Activated CD4-positive, alpha-beta T cell treated with anti-CD3 and anti-CD28 coated beads, Interleukin-2, amount 50 U/mL, for 24 hours (primary cell): ENCODE measurements at places on chromosomes 12 and 14.

DNA sequence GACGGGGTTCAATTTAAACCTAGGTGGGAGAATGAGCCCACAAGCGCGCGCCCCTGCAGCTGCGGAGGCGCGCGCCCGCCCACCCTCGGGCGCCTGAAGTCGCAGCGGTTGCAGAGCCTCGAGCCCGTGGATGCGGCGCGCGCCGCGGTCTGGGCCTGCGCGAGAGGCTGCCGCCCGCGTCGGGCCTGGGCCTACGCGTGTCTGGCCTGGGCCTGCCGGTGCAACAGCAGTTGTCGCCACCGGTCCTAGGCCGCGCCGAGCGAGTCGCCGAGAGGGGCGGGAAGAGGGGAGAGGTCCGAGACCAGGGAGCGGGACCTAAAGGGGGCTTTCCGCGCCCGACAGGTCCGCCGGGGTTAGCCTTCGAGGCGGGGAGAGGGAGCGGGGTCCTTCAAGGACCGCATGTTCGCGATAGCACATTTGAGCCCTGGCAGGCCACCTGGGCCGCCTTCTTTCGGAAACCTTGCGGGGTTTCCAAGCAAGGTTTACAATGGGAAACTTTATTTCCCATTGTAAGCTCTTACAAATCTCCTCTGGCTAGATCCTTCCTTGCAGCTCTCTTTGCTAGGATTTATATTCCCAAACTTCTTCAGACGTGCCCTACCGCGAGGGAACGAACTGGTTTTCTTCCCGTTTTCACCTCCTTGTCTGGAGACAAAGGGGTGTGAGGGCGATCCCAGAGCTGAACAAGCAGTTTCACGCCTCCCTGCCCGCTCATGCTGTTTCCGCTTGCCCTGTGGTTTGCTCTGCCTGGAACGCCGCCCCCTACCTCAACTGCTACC is 6.8 kb downstream of the SIX6 start:
- no peak for DNase-seq

- DNase-seq: no peak
These were observed 66.6 kb downstream of the MON2 start for GRCh38 chr12:62533087-62533754.

DNA sequence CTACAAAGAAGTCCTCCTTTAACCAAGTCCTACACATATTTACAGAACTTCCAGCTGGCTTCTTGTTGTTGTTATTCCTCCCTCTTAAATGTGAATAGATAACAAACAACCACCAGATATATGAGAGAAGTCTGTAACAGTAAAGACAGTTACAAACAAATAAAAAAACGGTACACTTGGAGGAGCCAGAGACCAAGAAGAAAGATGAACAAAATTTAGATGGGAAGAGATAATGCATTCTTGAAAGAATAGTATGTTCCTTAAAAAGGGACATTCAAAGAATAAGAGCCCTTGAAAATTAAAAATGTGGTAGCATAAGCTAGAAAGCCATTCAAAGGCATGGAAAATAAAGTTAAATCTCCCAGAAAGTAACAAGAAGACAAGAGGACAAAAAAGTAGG is 25.9 kb downstream of the SLCO1A2 start:
- DNase-seq: no peak

DNA sequence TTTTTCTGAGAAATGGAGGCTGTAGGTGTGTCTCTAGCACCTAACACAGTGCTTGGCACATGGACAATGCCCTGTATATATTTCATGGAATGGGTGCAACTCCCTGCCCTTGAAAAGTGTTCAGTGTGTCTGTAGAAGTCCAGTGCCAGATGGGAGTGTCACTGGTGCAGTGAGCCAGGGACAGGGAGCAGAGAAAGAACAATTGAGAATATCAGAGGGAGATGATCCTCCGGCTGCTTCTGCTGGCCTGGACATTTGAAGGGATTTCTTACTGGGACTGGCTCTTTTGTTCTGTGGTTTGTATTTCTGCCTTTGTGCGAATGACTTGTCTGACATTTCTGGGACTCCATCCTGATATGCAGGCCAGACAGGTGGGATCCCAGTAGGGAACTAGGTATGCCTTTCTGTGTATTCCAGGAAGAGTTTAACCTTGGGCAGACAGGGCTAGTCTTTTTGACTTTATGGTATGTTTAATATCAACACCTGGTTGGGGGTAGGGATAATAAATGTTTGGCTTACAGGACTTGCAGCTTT is 328.0 kb downstream of the NRXN3 start:
- DNase-seq: no peak

GRCh38 chr12:39505023-39505422 is 62.1 kb upstream of the KIF21A start:
- no peak for DNase-seq

- no peak for DNase-seq
These were observed 7.9 kb upstream of the C1RL start for GRCh38 chr12:7116916-7117315.

GRCh38 chr12:105538880-105539279 is 208.4 kb downstream of the C12orf75 start:
- DNase-seq: no peak

DNA sequence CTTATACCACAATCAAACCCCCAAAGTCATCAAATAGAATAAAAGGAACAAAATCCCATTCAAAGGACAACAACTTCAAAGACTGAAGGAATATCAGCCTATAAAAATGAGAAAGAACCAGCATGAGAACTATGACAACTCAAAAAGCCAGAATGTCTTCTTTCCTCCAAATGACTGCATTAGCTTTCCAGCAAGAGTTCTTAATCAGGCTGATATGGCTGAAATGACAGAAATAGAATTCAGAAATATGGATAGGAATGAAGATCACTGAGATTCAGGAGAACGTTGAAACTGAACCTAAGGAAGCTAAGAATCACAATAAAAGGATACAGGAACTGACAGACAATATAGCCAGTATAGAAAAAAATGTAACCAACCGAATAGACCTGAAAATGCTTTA is 109.5 kb downstream of the SINHCAF start:
- no peak for DNase-seq

DNA sequence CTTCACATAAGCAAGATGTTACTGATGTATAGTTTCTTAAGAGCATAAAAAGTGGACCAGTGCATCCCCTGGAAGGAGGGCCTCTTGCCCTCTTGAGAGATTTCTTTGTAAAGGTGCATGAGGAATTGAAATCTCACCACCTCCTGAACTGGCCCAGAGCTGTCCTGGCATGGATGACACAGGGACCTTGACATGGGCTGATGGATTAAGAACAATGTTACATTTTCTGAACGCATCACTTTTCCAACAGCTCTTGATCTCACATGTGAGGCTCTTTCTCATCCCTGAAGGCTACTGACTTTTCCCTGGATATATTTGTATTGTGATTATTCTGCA is 360.4 kb downstream of the RGS6 start:
- DNase-seq: no peak

DNA sequence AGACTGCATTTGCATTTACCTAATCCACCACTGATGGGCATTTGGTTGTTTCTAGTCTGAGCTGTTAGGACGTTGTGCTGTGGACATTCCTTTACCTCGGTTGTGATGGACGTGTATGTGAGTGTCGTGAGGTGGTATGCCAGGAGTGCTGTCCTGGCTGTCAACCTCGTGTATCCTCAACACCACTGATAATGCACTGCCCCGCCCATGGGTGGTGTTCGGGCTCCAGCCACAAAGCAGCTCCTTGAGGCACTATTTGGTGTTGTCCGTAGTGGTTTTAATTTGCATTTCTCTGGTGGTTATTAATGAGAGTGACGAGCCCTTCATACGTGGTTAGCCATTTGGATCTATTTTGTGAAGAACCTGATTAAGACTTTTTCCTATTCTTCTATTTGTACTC is 87.6 kb downstream of the PPP2R5C start:
- no peak for DNase-seq

- no peak for DNase-seq
These were observed 40.6 kb downstream of the ATF7 start for GRCh38 chr12:53585448-53586125.
